ENCODE measurements at places on chromosomes 1 and 21. TPM values are rescaled to one million over a fixed set of nuclear protein-coding genes. Genes with fewer than 3 reads are reported as not detected.
A peak's percentile ranks its signal among the peaks of the same experiment; 100 is the strongest.

DNA sequence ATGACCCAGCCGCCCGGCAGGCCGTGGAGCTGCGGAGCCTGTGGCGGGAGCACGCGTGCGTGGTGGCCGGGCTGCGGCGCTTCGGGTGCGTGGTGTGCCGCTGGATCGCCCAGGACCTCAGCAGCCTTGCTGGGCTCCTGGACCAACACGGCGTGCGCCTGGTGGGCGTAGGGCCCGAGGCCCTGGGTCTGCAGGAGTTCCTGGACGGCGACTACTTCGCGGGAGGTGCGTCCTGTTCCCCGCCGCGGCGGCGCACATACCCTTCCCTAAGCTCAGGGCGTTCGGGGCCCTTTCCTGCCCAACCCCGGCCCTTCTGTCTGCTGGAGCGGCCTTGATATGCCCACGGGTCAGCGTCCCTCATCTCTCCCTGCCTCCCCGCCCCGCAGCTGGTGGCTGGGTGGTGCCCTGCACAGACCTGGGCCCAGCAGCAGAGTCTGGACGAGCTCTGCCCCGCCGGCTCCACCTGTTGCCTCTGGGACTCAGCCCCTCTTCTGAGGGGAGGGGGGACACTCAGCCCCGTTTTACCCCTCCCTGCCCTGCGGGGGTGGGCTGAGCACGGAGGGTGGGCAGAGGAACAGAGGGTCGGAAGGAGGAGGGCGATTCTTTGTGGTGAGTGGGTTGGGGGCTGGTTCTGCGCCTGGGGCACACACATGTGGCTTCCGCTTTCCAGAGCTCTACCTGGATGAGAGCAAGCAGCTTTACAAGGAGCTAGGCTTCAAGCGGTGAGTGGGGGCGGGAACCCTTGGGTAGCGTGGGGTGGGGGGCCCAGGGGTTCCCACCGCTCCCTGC, 688 bp downstream of the PRXL2B start:
- peak; percentile 43 for DNase-seq

Gene CFH
- total RNA-seq = 22.9 TPM

Gene CR1
- total RNA-seq = not detected

GRCh38 chr21:44265734-44266270, 4.1 kb upstream of the DNMT3L start:
- no peak for DNase-seq

- no peak for DNase-seq
Measured at GRCh38 chr1:198549866-198550265, 9.4 kb upstream of the ATP6V1G3 start.

DNA sequence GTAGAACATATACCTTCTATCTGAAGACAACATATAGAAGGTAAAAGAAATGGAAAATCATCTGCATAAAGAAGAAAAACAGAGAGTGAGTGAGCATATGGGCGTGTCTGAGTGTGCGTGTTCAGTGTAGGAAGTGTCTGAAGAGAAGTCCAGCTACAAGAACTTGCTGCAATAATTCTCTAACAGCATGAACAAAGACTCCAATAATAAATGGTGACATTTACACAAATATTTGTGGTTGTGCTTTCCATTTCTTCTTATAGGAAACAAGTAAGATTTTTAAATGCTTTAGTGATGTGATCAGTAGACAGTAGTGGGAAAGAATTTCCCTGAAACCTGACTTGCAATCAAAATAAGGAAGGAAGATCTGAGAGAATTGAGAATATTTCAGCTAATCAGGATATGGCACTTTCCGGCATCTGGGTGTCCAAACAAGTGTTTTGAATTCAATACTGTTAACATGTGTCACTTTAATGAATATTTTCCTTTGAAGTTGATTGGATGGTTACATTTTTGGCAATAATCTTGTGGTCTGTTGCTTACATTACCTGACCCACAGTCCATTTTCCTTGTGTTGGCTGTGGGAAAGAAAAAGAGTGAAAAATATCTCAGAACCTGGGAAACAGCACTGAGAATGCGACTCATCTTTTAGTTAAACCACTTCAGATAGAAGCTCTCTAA, 154.0 kb downstream of the TGFB2 start:
- no peak for DNase-seq

GRCh38 chr1:73782901-73783300, 415.1 kb downstream of the LRRIQ3 start:
- DNase-seq = no peak

Gene MIXL1
- total RNA-seq = not detected

Data from activated CD4-positive, alpha-beta memory T cell treated with anti-CD3 and anti-CD28 coated beads, Interleukin-2, amount 10 ng/mL, durations not matched to agents 7 days and 5 days (primary cell).